Panc1 (cell line): ENCODE measurements at places on chromosomes 6 and 20.

- DNase-seq: no peak
Observed at GRCh38 chr6:46078294-46078693, 51.5 kb upstream of the ENPP4 start.

DNA sequence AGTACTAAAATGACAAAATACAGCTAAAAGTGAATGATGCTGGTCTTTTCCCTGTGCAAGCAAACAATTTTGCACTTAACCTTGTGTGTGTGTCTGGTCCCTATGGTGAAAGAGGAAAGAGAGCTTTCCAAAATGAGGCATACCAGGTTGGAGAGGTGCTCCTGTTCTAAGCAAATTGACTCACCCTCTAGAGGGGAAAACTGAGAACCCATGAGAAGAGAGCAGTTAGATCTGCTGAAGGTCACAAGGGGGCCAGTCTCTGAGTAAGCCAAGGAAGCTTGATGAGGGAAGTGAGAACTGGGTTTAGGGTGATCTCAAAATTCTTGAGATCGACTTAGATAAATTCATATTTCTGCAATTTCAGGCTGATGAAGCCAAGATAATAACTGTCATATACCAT is 157.5 kb upstream of the TBX18 start:
- no peak for DNase-seq

DNA sequence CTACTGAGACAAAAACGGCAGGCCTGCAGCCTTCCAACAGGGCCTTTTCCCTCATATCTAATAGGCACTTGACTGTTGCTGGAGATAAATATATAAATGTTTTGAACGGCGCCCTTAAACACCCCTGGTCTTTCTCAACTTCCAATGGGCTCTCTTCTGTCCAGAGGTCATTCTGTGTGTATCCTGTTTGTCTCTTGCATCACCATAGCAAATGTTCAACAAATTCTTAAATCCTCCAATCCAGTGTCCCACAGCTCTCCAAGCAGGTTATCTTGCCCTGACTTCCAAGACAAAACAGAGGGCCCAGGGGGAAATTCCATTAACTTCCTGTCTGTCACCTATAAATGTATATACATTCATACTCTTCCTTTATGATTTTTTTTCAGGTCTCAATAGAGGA is 62.0 kb downstream of the OR2J2 start:
- DNase-seq: no peak

DNA sequence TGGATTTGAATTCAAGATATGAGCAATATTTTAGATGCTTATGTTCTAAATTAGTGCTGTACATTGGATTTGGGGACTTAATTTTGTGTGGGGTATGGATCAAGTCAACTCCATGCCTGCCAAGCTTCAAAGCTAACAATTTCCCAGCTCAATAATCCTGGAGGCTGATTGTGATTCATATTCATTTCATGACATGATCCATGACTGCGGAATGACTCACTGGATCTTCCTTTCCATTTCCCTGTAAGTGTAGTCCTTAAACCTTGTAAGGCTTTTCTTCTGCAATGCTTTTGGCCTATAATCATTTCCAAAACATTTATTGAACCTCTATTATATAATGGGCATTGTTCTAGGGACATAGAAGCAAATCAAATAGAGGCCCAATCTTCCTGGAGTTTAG is 44.7 kb upstream of the CCN2 start:
- peak; percentile 81 for DNase-seq

GRCh38 chr6:159023893-159024292 is 20.9 kb downstream of the TAGAP start:
- DNase-seq: no peak

DNA sequence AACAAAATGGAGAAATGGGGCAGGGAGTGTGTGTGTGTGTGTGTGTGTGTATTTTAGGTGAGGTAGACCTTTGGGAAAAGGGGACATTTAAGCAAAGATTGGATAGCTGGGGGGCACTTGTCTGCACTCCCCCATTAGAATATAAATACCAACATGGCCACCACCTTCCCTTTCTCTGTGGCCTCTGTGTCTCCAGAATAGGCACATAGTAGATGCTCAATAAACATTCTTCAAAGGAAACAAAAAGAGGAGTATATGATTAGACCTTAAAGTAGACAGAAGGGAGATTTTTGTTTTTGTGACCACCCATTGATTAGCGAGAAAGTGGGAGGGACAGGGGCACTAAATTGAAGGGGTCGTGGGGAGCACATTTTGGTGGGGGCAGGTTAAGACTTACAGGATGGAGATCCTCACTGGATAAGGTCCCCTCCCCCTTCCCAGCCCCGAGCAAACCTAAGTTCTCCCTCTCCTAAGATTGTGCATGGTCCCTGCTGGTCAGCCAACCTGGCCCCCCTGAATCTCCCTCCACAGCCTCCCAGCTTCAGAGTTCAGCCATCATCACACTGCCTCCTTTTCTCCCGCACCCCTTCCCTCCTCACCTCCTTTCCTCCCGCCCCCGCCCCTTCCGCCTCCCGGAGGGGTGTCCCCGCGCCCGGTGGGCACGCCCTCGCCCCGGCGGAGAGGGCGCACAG is 514 bp upstream of the TSHZ2 start:
- no peak for DNase-seq

- DNase-seq: no peak
Observed at GRCh38 chr20:4805663-4806449, 84.1 kb downstream of the PRND start.

GRCh38 chr6:43697421-43697820 is 9.8 kb upstream of the MRPS18A start:
- no peak for DNase-seq

- DNase-seq: no peak
Observed at GRCh38 chr6:1770968-1771723, 161.4 kb downstream of the FOXC1 start.

- DNase-seq: no peak
Observed at GRCh38 chr6:129643968-129644367, 66.0 kb downstream of the ARHGAP18 start.

DNA sequence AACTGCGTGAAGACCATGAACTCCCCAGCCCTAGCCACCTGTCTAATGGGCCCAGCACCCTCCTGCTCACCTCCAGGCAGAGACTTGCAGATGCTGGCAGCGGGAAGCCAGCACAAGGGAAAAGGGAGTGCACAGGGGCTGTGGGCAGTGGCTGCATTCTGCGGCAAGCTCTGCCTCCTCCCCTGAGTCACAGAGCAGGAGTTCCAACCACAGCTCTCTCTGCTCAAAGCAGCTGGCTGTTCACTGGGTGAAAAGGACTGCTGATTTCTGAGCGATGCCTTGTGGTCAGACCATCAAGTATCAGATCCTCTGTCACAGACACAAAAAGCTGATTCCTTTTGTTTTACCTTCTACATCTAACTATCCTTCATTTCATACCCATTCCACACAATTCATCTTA is 10.5 kb downstream of the NKX2-2 start:
- no peak for DNase-seq

- no peak for DNase-seq
Observed at GRCh38 chr6:115272311-115272710, 788.4 kb downstream of the FRK start.

DNA sequence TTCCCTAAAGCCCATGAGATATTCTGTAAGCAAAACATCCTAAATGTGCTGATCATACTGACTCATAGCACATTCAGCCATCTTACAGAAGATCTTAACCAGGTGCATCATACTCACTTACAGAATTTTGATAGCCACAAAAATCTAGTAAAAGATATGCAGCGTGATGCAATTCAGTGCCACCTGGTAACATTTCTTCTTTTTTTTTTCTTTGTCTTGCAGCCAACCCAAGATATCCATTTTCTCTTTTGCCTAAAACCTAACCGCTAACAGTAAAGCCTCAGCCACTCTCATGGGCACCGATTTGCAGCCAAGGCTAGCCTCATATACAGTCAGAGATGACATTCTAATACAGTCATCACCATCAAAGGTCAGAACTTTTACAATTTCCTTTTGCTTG is 293.3 kb downstream of the HACE1 start:
- DNase-seq: no peak

DNA sequence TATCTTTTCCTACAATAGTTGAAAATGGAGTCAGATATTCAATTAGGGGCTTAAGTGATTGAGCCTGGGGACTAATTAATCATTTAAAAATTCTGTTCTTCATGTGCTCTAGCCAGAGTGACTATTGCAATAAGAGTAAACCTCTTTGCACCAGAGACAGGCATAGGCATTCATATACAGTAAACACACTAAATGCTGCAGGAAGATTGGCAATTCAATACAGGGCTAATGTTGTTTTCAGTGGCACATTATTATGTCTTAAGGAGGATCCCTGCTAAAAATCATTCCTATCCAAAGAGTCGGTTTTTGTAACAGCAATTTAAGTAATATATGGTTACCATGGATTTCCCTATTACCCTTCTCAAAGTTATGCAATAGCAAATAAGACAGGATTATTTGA is 1.2 kb downstream of the PDE7B start:
- no peak for DNase-seq

DNA sequence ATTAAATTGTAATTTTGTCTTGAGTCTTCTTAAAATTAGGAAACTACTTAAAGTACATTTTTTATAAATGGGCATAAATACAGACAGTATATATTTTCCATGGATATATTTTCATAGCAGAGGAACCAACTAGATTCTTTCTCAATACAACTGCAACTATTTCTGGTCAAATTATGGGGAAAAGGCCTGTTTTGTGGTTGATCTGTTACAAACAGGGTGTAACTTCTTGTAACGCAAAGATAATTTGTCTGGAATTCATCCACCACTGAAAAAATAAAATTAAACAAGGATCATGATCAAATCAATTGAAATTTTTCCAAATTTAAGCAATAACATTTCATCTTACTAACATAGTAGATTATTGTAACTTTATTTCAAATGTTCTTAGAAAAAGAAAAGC is 67.2 kb upstream of the RNF146 start:
- no peak for DNase-seq

DNA sequence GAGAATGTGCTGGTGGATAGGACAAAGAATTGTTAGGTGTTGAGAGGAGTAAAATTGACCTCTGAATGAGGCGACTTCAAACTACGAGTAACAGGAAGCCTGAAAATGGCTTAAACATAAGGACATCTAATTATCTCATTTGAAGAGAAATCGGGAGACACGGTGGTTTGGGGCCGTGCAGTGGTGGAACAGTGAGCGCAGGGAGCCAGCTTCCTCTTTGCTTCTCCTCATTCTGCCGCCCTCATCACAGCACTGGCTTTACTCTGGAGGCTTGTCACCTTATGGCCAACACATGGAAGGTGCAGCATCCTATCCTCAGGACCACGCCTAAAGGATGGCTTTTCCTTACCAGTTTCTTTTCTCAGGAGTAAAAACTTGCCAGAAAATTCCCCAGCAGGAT is 114.3 kb downstream of the B3GAT2 start:
- no peak for DNase-seq

- DNase-seq: no peak
Observed at GRCh38 chr6:81890846-81891245, 138.4 kb upstream of the TENT5A start.
